EL (cell line): ENCODE measurements at places on chromosomes 7 and 10.

GRCh38 chr7:67692425-67692824, 695.8 kb downstream of the TYW1 start:
- DNase-seq: no peak

DNA sequence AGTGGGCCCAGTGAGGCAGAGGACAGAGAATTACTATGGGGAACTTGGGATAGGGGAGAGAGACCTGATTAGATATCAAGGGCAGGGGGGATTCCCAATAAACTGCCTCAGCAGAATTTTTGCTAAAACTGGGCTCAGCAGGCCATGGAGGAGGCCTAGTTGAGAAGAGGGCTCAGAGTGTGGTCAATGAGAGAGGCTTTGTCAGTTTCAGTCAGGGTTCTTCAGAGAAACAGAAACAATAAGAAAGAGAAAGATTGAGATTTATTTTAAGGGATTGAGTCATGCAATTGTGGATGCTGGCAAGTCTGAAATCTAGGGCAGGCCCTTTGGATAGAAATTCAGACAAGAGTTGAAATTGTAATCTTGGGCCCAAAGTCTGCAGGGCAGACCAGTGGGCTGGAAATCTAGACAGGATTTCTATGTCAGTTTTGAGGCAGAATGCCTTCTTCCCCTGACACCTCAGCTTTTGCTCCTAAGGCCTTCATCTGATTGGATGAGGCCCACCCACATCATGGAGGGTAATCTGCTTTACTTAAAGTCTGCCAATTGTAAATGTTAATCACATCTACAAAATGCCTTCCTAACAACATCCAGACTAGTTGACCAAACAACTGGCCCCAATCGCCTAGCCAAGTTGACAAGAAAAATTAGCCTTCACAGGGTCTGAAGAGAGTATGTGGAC, 33.5 kb upstream of the CCSER2 start:
- no peak for DNase-seq

DNA sequence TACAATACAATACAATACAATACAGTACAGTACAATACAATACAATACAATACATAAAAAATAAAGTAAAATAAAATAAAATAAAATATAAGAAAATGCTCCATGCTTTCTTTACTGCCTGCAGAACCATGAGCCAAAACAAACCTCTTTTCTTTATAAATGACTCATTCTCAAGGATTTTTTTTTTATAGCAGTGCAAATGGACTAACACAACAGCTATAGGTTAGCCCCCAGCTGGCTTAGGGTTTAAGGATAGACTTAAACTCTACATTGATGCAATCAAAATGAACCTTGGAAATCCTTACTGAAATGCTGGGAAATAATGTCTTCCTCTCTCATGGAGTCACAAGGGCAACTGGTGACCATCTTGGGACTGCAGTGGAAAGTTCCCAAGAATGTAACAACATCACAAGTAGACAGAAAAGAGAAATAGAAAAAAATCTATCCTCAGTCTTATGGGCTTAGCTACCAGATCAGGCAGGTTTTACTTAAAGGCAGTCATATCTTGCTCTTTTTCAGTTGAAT, 348.9 kb downstream of the ARL4A start:
- DNase-seq: peak; percentile 30

- no peak for DNase-seq
Observed at GRCh38 chr10:45279682-45280081, 35.7 kb downstream of the OR13A1 start.

DNA sequence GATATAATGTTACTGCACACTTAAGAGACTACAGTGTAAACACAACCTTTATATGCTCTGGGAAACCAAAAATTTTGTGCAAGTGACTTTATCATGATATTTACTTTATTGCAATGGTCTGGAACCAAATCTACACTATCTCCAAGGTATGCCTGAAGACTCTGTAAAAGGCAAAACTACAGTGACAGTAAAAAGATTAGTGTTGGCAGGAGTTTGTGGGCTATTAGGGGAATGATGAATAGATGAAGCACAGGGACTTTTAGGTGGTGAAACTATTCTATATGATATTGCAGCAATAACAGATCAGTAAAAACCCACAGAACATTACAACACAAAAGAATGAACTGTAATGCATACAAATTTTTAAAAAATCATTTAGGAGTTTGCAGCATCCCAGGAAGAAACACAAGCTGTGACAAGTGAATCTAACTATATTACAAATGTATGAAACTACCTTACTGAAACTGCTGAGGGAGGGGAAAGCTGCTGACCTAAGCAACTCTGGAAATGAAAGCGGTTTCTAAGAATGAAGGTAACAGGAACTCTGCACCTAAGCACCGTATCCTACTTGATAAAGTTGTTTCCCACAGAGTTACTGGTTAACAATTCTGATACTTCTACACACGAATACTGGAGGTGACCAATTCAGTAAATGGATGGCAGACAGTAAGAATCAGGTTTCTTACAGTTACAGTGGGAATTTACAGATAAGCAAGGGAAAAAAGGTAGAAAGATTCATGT, 82.6 kb downstream of the ATE1 start:
- DNase-seq: no peak

DNA sequence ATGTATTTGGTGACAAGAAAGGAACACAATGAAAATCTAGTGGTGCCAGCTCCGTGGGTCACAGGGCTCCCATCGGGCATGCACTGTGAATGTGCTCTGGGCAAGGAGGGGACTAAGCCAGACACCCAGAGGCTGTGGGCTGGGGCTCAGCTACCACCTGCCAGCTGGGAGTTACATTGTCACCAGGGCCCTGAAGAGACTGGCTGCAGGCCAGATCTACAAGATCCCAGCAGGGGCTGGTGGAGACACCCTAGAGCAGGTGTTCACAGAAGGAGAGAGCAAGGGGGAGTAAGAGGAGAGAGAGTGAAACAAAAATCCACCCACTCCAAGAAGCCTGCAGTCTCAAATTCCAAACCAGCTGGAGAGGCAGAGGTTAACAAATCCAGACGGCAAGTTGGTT, 116.6 kb upstream of the ADCY1 start:
- no peak for DNase-seq

DNA sequence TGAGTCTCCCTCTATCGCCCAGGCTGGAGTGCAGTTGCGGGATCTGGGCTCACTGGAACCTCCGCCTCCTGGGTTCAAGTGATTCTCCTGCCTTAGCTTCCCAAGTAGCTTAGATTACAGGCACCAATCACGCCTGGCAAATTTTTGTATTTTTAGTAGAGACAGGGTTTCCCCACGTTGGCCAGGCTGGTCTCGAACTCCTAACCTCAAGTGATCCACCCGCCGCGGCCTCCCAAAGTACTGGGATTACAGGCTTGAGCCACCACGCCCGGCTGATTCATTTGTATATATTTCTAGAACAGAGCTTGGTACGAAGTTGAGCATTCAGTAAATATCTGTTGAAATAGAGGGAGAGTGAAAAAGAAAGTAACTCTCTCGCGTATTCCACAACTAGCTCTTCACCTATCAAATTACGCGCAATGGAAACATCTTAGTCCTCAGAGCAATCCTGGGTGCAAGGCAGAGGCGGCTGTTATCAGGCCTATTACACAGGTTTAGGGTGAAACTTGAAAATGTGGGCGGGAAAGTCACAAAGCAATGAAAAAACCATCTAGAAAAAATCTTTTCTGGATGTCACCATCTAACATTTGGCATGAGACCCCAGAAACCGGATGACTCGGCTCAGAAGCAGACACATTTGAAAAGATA, 707 bp upstream of the GHITM start:
- no peak for DNase-seq

DNA sequence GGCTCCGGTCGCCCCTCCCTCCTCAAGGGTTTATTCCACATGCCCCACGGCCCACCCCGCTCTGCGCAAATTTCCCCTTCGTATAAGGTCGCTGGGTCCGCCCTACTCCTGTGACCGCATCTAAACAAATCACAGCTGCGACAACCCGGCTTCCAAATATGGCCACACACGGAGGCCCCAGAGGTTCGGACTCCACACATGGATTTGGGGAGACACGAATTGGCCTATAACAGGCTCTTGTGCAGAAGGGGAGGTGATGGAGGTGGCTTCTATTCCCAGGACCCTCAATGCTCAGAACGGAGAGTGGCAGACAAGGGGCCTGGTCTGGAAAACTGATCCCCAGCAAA, 90.1 kb downstream of the FOXL3 start:
- no peak for DNase-seq

GRCh38 chr10:59628456-59628855, 81.2 kb downstream of the SLC16A9 start:
- no peak for DNase-seq

DNA sequence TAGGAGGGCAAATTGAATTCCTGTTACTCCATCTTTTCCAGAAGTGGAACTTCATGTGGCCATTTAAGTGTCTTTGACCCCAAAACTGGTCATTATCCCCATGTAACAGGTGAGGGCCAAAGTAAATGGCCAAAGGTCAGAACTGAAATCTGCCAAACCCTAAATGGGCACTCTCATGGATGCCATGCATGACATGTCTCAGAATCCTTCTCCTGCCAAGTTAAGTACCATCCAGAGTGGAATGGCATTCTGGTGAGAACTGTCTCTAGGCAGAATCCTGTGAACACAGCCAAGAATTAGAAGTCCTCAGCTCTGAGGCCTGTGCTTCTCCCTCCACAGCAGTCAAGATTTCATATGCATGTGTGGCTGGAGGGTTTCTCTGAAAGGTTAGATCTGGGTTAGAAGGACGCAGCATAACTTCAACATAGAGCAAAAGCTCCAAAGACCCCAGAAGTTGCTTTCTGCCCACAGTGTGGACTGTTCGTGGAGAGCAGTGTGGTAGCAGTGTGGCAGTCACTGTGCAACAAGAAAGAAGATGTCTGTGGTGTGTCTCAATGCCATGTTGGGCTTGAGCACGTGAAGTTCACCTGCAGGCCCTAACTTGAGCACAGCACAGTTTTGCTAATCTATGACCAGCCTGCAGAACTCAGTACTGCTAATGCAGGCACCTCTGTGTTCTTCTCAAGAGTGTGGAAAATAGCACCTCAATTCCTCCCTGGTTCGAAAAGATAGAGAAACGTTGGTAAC, 121.3 kb downstream of the ADCY1 start:
- no peak for DNase-seq

DNA sequence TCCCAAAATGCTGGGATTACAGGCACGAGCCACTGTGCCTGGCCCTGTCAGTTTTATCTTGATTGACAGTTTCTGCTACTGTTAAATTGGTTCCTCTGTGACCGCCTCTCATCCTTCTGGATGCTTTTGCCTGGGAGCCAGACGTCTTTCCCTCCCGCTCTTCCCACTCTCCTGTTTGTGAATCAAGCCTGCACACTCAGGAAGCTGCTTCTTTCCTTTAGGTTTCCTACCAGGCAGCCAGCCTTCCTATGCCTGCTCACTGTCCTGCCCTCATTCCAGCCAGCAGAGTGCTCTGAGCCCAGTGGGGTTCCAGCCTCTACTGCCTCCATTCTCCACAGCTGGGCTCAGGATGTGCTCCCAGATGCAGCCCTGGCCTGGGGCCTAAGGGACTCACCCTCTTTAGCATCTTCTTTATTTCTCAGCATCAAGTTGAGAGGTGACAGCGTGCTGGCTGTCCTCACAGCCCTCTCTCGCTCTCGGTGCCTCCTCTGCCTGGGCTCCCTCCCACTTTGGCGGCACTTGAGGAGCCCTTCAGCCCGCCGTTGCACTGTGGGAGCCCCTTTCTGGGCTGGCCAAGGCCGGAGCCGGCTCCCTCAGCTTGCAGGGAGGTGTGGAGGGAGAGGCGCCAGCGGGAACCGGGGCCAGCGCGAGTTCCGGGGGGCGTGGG, 5.1 kb downstream of the SH2D4B start:
- no peak for DNase-seq

GRCh38 chr7:120794106-120794729, 63.7 kb downstream of the TSPAN12 start:
- DNase-seq: peak; percentile 0
